ENCODE measurements at places on chromosomes 13 and 19.

DNA sequence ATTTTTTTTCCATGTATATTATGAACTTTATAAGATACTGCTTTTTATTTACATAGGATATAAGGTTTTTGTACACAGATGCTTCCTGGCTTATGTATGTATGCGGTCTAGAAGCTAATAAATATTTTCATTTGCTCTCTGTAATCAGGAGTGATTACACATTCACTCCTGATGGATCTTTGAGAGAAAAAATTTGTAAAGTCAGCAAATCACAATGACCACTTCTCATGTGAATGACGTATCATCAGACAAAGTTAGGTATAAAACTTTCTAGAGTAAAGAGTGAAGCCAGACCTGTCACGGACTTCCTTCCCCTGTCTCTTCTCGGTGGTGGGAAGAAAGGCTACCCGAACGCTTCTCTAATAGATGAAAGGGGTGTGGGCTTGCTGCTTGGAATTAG, 31.1 kb downstream of the DPY19L3 start:
- no peak for DNase-seq

DNA sequence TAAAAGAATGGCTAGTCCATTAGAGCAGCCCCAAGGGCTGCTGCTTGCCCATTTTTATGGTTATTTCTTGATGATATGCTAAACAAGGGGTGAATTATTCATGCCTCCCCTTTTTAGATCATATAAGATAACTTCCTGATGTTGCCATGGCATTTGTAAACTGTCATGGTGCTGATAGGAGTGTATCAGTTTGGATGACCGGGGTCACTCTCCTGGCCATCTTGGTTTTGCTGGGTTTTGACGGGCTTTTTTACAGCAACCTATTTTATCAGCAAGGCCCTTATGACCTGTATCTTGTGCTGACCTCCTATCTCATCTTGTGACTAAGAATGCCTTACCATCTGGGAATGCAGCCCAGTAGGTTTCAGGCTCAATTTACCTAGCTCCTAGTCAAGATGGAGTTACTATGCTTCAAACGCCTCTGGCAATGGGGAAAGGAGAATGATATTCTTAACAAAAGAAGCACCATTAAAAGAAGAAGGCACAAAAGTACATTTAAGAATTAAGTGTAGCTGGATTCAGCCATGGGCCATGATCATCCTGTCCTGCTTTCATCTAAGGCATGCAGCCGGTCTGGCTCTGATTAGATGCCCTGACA, 1156.0 kb downstream of the PCDH9 start:
- no peak for DNase-seq

DNA sequence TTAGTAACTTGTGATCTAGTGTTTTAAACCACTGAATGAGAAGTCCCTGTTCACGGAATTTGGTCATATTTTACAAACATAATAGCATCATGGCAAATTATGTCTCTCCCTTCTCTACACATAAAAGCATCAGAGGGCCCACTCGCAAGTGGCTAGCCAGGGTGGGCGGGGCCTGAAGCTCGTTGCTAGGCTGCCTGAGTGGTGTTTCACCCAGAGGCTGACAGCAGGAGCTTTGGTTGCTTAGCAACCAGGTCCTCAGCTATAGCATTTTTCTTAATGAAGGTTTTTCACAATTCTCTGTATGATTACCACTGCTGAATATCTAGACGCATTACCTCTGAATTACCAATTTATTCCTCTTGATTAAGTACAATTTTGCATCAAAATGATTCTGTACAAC, 126.5 kb downstream of the NALCN start:
- DNase-seq: no peak

DNA sequence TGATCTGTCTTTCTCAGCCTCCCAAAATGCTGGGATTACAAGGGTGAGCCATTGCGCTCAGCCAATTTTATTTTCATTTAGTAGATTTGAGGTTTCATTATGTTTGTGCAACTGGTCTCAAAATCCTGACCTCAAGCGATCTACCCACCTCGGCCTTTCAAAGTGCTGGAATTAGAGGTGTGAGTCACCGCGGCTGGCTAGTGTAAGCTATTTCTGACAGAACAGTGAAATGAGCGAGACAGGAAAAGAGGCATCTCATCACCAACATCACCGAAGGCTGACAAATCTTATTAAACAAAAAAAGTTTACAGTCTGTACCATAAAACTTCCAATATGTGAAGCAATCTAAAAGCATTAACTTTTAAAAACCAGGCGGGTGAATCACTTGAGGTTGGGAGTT, 12.2 kb upstream of the ZNF888 start:
- no peak for DNase-seq

- DNase-seq: no peak
Observed at GRCh38 chr13:61414686-61415057, 977 bp downstream of the PCDH20 start.
